ENCODE measurements at places on chromosomes 4 and X.

GRCh38 chr4:107276052-107276451, 239.9 kb upstream of the DKK2 start:
- no peak for DNase-seq

- no peak for DNase-seq
Measured at GRCh38 chrX:41178201-41178600, 93.0 kb downstream of the USP9X start.

GRCh38 chrX:124619710-124620109, 273.3 kb downstream of the SH2D1A start:
- DNase-seq: no peak

DNA sequence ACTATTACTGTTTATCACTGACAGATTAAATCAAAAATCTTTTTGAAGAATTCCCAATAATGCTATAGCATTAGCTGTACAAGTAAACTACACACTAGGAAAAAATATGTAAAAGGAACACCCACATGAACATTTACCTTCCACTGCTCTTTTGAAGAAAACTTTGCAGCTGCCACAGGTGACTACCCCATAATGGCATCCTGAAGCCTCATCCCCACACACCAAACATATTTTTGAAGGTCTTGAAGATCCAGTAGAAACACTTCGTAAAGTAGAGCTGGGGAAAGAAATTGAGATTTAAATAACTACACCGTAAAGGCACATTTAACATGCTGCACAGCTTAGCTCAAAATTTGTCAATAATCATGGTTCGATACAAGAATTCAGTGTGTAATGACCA, 182.4 kb downstream of the NR3C2 start:
- DNase-seq: no peak

GRCh38 chr4:76957004-76957738, 7.6 kb downstream of the SEPTIN11 start:
- no peak for DNase-seq

- DNase-seq: no peak
Measured at GRCh38 chr4:21976166-21976565, 27.6 kb upstream of the KCNIP4 start.

DNA sequence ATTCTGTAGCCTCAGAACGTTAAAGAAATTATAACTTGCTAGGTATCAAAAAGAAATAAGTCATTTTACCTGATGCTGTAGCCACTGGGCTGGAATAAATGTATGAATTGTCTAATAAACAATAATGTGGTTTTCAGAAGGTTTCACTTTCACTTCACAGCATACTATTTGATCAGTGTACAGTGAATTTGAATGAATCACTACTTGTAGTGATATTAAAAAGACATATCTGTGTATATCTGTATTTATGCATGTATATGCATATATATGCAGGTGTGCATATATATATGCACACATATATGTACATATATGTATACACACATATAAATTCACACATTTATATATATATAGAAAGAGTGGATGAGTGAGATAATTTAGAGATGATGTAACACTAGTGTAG, 440.0 kb upstream of the PCDH10 start:
- DNase-seq: no peak

- DNase-seq: no peak
Measured at GRCh38 chrX:29824176-29824906, 391.0 kb upstream of the MAGEB2 start.

All from CD4-positive, alpha-beta T cell treated with Interleukin-1 beta for 1 hour (primary cell).